PC-3 (cell line): ENCODE measurements at places on chromosomes 12 and 14. TPM values are rescaled to one million over a fixed set of nuclear protein-coding genes. Genes with fewer than 3 reads are reported as not detected.

The SMIM41 gene
- not detected in 2 replicates for total RNA-seq

DNA sequence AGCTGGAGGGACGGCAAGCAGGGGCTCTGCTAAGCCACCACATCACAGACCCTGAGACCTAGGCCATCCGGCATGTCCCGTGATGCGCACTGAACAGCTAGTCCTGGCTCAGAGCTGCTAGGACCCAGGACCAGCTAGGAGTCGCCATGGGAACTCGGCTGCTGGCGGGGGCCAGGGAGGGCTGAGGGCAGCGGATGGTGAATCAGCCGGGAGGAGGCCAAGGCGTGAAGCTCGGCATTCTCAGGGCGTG, 5.1 kb downstream of the AHNAK2 start:
- DNase-seq, result no peak

- peak; percentile 46 for DNase-seq
Observed at GRCh38 chr12:70719672-70720420, 82.6 kb upstream of the PTPRB start.

- DNase-seq, result no peak
Observed at GRCh38 chr12:82357340-82357739, 847 bp downstream of the CCDC59 start.

- no peak for DNase-seq
Observed at GRCh38 chr12:130162267-130162666, at the start of gene FZD10. Gene FZD10 (plus strand): TSS chr12:130162464. CDS start chr12:130162943, 479 bp downstream.

The ETFBKMT gene
- 0.52 and 0.58 TPM in 2 replicates for total RNA-seq

DNA sequence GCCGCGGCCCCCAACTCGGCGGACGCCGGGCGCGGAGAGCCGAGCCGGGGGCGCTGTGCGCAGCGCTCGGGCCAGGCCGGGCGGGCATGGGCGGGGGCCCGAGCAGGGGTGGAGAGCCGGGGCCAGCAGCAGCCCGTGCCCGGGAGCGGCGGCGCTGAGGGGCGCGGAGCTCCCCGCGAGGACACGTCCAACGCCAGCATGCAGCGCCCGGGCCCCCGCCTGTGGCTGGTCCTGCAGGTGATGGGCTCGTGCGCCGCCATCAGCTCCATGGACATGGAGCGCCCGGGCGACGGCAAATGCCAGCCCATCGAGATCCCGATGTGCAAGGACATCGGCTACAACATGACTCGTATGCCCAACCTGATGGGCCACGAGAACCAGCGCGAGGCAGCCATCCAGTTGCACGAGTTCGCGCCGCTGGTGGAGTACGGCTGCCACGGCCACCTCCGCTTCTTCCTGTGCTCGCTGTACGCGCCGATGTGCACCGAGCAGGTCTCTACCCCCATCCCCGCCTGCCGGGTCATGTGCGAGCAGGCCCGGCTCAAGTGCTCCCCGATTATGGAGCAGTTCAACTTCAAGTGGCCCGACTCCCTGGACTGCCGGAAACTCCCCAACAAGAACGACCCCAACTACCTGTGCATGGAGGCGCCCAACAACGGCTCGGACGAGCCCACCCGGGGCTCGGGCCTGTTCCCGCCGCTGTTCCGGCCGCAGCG, 639 bp downstream of the FZD10 start:
- no peak for DNase-seq

- DNase-seq, result peak; percentile 93
Observed at GRCh38 chr12:64893961-64894360, 69.5 kb downstream of the TBC1D30 start.

- DNase-seq, result no peak
Observed at GRCh38 chr12:45912774-45913173, 77.6 kb downstream of the SCAF11 start.

- DNase-seq, result no peak
Observed at GRCh38 chr14:24113379-24113800, 1.2 kb upstream of the DCAF11 start.

GRCh38 chr14:55152052-55152753, 23.2 kb downstream of the LGALS3 start:
- peak; percentile 39 for DNase-seq

The LHX5 gene
- 0.23 and 0.26 TPM in 2 replicates for total RNA-seq

The CELA1 gene
- not detected in 2 replicates for total RNA-seq
